Vein endothelial cell (primary cell): ENCODE measurements at places on chromosomes 11 and 22. TPM values are rescaled to one million over a fixed set of nuclear protein-coding genes. Genes with fewer than 3 reads are reported as not detected.

The FOLR2 gene
- total RNA-seq, result not detected in 2 replicates

The NLRP6 gene
- total RNA-seq, result not detected in 2 replicates

The GALR3 gene
- total RNA-seq, result 0.33 TPM in 1 of 2 replicates, not detected in the other

The GNAZ gene
- 0.96 and 1.3 TPM in 2 replicates for total RNA-seq

The CNGA4 gene
- not detected in 2 replicates for total RNA-seq

The TMEM45B gene
- 0.10 and 0.33 TPM in 2 replicates for total RNA-seq

The OR52E8 gene
- not detected in 2 replicates for total RNA-seq

The ALDH3B1 gene
- total RNA-seq, result 0.67 and 2.0 TPM in 2 replicates

The CSNK2A3 gene
- 3.8 and 4.2 TPM in 2 replicates for total RNA-seq

The RFPL2 gene
- total RNA-seq, result not detected in 2 replicates
